Right renal pelvis (tissue), 4 donors: ENCODE measurements at places on chromosomes 2 and 18. TPM values are rescaled to one million over a fixed set of nuclear protein-coding genes. Genes with fewer than 3 reads are reported as not detected.

SCYGR6 gene
- not detected for polyA plus RNA-seq

GRCh38 chr2:223649554-223650533 lies 47.7 kb upstream of the SCG2 start:
- DNase-seq = no peak

GRCh38 chr2:240911641-240912265 lies 5.6 kb downstream of the CROCC2 start:
- DNase-seq = no peak

- DNase-seq = no peak
Measured at GRCh38 chr2:11029136-11029535, 117.4 kb downstream of the KCNF1 start.

DNA sequence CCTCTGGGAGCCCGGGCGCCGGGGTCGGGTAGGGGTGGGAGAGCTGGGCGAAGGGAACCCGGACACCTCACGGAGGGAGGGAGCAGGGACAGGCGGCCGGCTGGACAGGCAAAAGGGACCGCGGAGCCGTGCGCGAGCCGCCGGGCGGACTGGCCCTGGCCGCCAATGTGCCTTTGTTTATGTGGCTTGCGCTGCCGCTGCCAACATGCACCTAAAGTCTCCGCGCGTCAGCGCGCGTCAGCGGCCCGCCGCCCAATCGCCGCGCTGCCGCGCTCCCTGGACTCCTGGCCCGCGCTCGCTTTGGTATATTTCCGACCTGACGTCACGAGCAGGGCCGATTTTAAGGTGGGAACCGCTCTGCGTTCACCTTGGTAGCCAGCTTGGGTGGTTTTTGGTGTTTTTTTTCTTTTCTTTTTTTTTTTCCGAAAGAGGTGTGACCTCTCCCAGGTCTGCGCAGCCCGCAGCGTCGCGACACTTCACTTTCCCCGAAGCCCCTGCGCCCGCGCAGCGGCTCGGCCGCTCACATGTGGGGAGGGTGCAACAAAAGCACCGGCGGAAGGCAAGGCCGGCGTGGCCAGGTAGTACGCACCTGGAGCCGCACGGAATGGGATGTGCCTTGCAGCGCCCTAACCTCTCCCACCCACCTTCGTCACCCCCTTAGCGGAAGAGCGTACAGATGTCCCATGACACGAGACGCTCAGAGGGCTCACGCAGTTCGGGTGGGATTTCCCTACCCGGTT lies at the start of gene NR4A2:
Gene NR4A2 (minus strand): TSS at position 188 of the 740 bp plus-strand sequence. CDS start 2,535 bp downstream, outside the sequence.
- DNase-seq = no peak

- no peak for DNase-seq
Measured at GRCh38 chr2:53880756-53881155, 21.0 kb upstream of the GPR75 start.

DNA sequence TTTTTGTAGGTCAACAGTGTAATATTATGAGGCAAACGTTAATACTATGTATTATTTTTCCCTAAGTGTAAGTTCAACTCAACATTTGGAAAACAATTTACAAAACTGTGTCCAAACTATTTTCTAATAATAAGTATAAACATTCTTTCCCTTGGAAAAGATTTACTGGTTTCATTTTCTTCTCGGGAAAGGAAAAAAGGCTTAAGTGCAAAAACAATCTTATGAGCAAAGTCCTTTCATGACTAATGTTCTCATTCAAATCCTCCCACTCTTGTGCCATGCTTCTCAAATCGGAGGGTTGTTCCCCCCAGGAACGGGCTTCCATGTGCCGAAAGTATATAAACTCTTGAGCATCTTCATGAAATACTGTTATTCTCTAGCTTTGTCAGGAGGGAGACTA lies 19.8 kb upstream of the L3MBTL4 start:
- DNase-seq = no peak

- no peak for DNase-seq
Measured at GRCh38 chr2:42840760-42841159, 48.4 kb upstream of the HAAO start.

DNA sequence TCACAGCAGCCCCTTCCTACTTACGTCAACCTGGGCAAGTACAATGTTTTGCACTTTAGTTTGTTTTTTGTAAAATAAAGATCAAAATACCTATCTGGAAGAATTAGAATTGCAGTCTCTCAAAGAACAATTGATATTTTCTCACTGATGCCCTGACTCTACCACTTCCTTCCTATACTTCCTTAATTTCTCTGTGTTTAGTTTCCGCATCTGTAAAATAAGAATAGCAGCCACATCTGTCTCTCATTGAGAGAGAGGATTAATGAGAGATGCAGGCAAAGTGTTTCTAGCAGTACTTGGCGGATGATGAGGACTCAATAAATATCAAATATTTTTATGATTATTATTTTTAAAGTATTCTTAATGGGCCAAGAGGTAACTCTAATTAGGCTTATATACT lies 122.6 kb upstream of the PIEZO2 start:
- DNase-seq = no peak

DNA sequence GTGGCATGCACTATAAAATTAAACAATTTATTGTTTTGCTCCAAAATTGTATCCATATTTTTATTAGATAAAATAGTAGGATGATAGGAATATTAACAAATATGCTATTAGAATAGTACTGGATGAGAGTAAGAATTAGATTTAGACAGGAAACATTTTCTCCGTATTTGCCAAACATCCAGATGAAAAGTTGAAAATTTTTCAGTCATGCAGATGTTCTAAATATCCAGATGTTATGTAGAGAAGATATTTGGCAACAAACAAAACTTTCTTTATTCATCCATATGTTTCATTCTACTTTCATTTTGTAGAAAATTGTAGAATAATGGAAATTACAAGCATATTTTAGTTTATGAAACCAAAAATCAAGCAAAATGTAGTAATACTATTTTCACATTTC lies 45.2 kb upstream of the NEUROD1 start:
- DNase-seq = no peak

GRCh38 chr2:233060980-233061590 lies 943 bp downstream of the INPP5D start:
- no peak for DNase-seq

- DNase-seq = peak; percentile 30
Measured at GRCh38 chr2:106030287-106031268, 163.5 kb downstream of the UXS1 start.
